Naive thymus-derived CD8-positive, alpha-beta T cell (primary cell): ENCODE measurements at places on chromosomes 4 and X. TPM values are rescaled to one million over a fixed set of nuclear protein-coding genes. Genes with fewer than 3 reads are reported as not detected.

GRCh38 chr4:184838249-184839074 is 12.7 kb upstream of the ACSL1 start:
- H3K4me3 ChIP-seq: no peak overlapping the region
- no peaks in the 10 kb centered on the region for H3K36me3 ChIP-seq
- peaks cover 1% of the 10 kb centered on the region for H3K27me3 ChIP-seq
- no peak for DNase-seq

- no peaks in the 10 kb centered on the region for H3K4me1 ChIP-seq
- H3K36me3 ChIP-seq: no peaks in the 10 kb centered on the region
- H3K27me3 ChIP-seq: peaks cover 10% of the 10 kb centered on the region
These were observed 463.0 kb upstream of the CPEB2 start for GRCh38 chr4:14539246-14539645.

DNA sequence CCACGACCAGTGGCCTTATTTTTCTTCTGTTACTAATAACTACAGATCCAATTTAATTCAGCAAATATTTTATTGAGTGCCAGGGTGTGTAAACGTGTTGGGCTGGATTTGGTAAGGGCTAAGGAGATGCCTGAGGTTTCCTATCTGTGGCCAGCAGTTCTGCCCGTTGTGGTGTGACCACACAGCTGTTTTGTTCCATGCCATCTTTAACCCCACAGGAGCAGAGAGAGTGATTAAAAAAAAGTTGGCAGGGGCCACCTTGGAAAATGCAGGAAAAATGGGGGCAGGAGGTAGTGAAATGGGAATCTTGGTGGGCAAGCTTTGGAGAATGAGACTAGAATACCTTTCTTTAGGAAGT is 1.1 kb downstream of the PLAC8 start:
- peak overlapping the region; percentile 99 for H3K4me3 ChIP-seq
- peak overlapping the region; percentile 97 for H3K27ac ChIP-seq
- peaks cover 16% of the 10 kb centered on the region for H3K36me3 ChIP-seq
- peaks cover 15% of the 10 kb centered on the region for H3K4me1 ChIP-seq

- DNase-seq: no peak
- peaks cover 12% of the 10 kb centered on the region for H3K27me3 ChIP-seq
- no peak overlapping the region for H3K27ac ChIP-seq
- H3K4me3 ChIP-seq: no peak overlapping the region
- no peaks in the 10 kb centered on the region for H3K4me1 ChIP-seq
These were observed 223.1 kb downstream of the ANK2 start for GRCh38 chr4:113272523-113272922.

GRCh38 chr4:141957416-141957815 is 321.0 kb downstream of the IL15 start:
- no peak overlapping the region for H3K4me3 ChIP-seq
- H3K36me3 ChIP-seq: no peaks in the 10 kb centered on the region
- H3K27ac ChIP-seq: no peak overlapping the region
- DNase-seq: no peak

DNA sequence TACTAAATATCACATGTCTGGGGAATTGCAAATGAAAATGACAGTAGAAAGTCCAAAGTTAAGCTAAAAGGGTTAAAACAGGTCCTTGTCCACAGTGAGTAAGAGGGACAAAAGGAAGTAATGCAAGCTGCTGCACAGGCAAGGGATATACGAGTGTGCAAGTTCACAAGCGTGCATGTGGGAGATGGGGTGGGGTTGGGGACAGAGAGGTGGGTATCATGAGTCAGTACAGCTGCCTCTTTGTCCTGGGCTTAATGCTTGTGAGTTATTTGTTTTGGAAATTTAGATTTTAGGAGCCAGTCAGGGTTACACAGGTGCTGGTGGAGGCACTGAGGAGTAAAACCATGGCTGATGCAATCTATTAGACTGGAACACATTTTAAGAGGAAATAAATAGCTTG is 3.3 kb upstream of the GPRASP2 start:
- peaks cover 10% of the 10 kb centered on the region for H3K4me1 ChIP-seq
- DNase-seq: no peak
- H3K36me3 ChIP-seq: no peaks in the 10 kb centered on the region
- H3K4me3 ChIP-seq: no peak overlapping the region
- no peak overlapping the region for H3K27ac ChIP-seq

DNA sequence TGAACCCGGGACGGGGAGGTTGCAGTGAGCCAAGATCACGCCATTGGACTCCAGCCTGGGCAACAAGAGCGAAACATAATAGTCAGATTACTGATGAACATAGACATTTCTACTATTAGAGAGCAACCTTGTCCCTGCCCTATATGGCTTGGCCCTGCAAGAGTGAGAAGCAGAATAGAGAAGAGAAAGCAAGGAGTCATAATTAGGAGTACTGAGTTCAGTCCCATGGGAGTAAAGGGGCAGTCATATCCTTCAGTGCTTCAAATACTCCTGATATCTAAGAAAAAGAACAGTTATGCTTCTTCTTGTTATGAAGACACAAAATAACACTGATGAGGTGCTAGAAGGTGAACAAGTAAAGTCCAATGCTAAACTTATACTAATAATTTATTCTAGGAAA is 33.8 kb downstream of the CLDN2 start:
- peaks cover 46% of the 10 kb centered on the region for H3K36me3 ChIP-seq
- H3K27ac ChIP-seq: no peak overlapping the region
- H3K4me3 ChIP-seq: no peak overlapping the region
- H3K27me3 ChIP-seq: no peaks in the 10 kb centered on the region
- H3K4me1 ChIP-seq: no peaks in the 10 kb centered on the region
- no peak for DNase-seq

DNA sequence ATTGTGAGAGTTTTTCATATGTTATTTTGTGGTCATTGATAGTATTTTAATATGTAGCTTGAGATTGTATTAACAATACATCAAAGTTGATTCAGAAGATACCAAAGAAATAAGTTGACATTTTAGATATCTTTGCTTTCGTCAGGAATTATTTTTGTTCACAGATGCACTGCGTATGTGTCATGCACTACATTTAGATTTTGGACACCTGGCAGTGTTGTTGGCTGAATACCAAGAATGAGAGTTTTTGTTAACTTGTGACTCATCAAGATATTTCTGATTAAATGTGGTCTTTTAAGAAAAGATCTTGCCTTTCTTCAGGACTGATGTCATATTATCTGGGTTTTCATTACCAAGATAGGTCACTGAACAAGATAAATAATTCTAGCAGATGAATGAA is 633.4 kb downstream of the CENPC start:
- H3K27ac ChIP-seq: no peak overlapping the region
- H3K4me3 ChIP-seq: no peak overlapping the region
- H3K27me3 ChIP-seq: no peaks in the 10 kb centered on the region
- H3K36me3 ChIP-seq: no peaks in the 10 kb centered on the region
- DNase-seq: no peak

- H3K36me3 ChIP-seq: no peaks in the 10 kb centered on the region
- H3K4me1 ChIP-seq: peaks cover 4% of the 10 kb centered on the region
- no peak overlapping the region for H3K4me3 ChIP-seq
- no peaks in the 10 kb centered on the region for H3K27me3 ChIP-seq
- no peak for DNase-seq
- no peak overlapping the region for H3K27ac ChIP-seq
These were observed 123.5 kb downstream of the BCOR start for GRCh38 chrX:39974270-39974669.

DNA sequence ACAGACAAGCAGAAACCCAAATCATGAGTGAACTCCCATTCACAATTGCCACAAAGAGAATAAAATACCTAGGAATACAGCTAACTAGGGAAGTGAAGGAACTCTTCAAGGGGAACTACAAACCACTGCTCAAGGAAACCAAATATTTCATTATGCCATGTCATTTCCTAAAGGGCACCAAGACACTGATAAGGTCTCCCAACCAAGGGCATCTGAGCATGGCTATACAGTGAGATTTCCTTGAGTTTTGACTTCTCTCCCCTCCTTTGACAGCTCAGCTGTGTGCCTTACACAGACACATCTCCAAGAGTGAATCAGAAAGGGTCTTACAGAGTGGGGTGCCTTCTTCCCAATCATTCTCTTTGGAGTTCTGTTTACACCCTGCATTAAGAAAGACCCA is 40.4 kb downstream of the PCDH7 start:
- no peak overlapping the region for H3K4me3 ChIP-seq
- no peak for DNase-seq
- H3K27me3 ChIP-seq: no peaks in the 10 kb centered on the region
- H3K36me3 ChIP-seq: no peaks in the 10 kb centered on the region
- no peak overlapping the region for H3K27ac ChIP-seq

GRCh38 chrX:19579485-19579884 is 64.2 kb upstream of the MAP3K15 start:
- DNase-seq: no peak
- peaks cover 3% of the 10 kb centered on the region for H3K36me3 ChIP-seq
- no peak overlapping the region for H3K4me3 ChIP-seq
- H3K27me3 ChIP-seq: no peaks in the 10 kb centered on the region
- peak overlapping the region; percentile 40 for H3K27ac ChIP-seq

GRCh38 chr4:164943192-164943591 is 34.3 kb downstream of the TRIM61 start:
- H3K27me3 ChIP-seq: peaks cover 19% of the 10 kb centered on the region
- H3K4me1 ChIP-seq: no peaks in the 10 kb centered on the region
- DNase-seq: no peak
- no peak overlapping the region for H3K4me3 ChIP-seq
- H3K27ac ChIP-seq: no peak overlapping the region

DNA sequence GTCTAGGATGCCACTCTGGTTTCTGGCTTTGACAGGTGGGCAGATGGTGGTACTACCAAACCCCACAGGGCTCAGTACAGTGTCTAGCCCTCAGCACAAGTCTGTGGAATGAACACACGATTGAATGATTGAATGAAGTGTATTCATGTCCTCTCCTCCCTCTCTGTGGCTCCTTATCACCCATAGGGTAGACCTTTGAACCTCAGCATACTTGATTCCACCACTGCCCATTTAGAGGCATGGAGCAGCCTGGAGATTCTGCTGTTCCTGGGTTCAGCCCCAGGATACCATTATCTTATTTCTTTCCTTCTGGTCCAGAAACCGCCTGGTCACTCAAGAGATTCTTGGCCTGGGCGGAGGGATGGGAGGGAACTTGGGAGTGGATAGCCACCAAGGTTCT is 53.9 kb downstream of the PRPS1 start:
- peaks cover 23% of the 10 kb centered on the region for H3K4me1 ChIP-seq
- H3K4me3 ChIP-seq: no peak overlapping the region
- peak overlapping the region; percentile 4 for H3K27ac ChIP-seq
- no peak for DNase-seq
- H3K27me3 ChIP-seq: no peaks in the 10 kb centered on the region

DNA sequence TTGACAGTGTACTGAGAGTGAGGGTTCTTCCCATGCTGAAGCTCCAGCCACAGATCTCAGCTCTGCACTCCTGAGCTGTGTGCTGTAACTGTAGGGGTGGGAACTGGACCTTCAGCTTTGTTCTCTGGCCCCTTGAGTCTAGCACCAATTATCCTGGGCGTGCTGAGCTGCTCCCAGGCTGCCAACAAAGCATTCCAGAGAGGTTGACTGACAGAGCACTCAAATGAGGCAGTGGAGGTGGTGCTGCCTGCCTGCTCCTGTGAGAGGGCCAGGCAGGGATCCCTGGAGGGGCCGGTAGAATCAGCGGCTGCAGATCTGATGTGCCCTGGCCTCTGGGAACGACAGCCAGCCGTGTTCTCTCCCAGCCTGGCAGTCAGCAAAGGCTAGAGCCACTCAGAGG is 375.7 kb upstream of the AADAT start:
- H3K4me3 ChIP-seq: no peak overlapping the region
- DNase-seq: no peak
- no peak overlapping the region for H3K27ac ChIP-seq
- H3K4me1 ChIP-seq: no peaks in the 10 kb centered on the region
- no peaks in the 10 kb centered on the region for H3K27me3 ChIP-seq

DNA sequence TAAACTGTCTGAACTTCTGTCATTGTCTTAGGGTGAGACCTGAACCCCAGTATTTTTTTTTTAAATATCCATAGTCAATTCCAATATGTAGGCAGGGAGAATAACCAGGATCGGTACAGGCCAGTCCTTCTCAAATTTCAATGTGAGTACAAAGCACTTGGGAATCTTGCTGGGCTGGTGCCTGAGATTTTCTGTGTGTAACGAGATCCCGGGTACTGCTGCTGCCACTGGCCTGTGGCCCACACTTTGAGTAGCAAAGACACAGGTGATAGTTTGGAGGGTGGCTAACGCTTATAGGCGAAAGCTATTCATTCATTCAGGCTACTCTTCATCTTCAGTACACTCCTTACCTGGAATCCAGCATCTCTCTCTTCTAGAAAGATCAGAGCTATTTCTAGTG is 923.6 kb upstream of the TENM3 start:
- no peak for DNase-seq
- H3K27ac ChIP-seq: no peak overlapping the region
- no peaks in the 10 kb centered on the region for H3K4me1 ChIP-seq
- no peaks in the 10 kb centered on the region for H3K27me3 ChIP-seq

- DNase-seq: no peak
- H3K27me3 ChIP-seq: peaks cover 14% of the 10 kb centered on the region
- H3K36me3 ChIP-seq: no peaks in the 10 kb centered on the region
- H3K4me1 ChIP-seq: no peaks in the 10 kb centered on the region
- no peak overlapping the region for H3K27ac ChIP-seq
These were observed 33.3 kb upstream of the SLC25A4 start for GRCh38 chr4:185109736-185110135.

DNA sequence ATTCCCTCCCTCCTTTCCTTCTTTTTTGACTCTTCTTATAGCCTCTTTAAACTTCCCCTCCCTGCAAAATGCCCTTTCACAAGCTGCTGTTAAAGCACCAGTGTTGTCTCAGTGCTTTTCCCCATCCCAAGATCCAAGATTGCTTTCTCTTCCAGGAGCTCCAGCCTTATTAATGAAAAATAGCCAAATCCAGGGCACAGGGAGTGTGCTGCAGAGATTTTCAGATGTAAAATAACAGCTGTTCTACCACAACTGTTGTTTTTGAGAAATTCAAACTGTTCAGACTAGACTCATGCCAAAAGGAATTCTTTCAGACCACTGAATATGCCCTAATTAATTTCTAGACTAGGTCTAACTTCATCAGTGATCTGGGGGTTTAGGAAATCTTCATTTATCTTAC is 47.0 kb upstream of the GPC3 start:
- no peaks in the 10 kb centered on the region for H3K36me3 ChIP-seq
- H3K27me3 ChIP-seq: no peaks in the 10 kb centered on the region
- H3K4me1 ChIP-seq: no peaks in the 10 kb centered on the region

Gene UGT2B17
- total RNA-seq: not detected

Gene RBM3
- total RNA-seq: 204 TPM

Gene REELD1
- 1.8 TPM for total RNA-seq

Gene PPBP
- not detected for total RNA-seq

Gene DNAAF6
- total RNA-seq: not detected

Gene UFSP2
- total RNA-seq: 34.8 TPM

Gene GLRA3
- total RNA-seq: not detected

Gene TMEM271
- not detected for total RNA-seq

Gene SGCB
- 6.4 TPM for total RNA-seq

Gene PNMA3
- 9.4 TPM for total RNA-seq
